ENCODE measurements at places on chromosomes 3 and 15. TPM values are rescaled to one million over a fixed set of nuclear protein-coding genes. Genes with fewer than 3 reads are reported as not detected.
A peak's percentile ranks its signal among the peaks of the same experiment; 100 is the strongest.

The AHSG gene
- polyA plus RNA-seq: not detected

The PIGBOS1 gene
- polyA plus RNA-seq: 19.7 TPM

The KBTBD8 gene
- 1.9 TPM for polyA plus RNA-seq

The SPESP1 gene
- 5.7 TPM for polyA plus RNA-seq

- DNase-seq: no peak
Measured at GRCh38 chr15:63933522-63933921, 99.8 kb upstream of the HERC1 start.

DNA sequence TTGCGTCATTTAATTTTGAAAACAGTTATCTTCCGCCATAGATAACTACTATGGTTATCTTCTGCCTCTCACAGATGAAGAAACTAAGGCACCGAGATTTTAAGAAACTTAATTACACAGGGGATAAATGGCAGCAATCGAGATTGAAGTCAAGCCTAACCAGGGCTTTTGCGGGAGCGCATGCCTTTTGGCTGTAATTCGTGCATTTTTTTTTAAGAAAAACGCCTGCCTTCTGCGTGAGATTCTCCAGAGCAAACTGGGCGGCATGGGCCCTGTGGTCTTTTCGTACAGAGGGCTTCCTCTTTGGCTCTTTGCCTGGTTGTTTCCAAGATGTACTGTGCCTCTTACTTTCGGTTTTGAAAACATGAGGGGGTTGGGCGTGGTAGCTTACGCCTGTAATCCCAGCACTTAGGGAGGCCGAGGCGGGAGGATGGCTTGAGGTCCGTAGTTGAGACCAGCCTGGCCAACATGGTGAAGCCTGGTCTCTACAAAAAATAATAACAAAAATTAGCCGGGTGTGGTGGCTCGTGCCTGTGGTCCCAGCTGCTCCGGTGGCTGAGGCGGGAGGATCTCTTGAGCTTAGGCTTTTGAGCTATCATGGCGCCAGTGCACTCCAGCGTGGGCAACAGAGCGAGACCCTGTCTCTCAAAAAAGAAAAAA lies 1.2 kb downstream of the B2M start:
- DNase-seq: peak; percentile 50

GRCh38 chr3:178808748-178809147 lies 262.9 kb downstream of the ZMAT3 start:
- no peak for DNase-seq

- no peak for DNase-seq
Measured at GRCh38 chr3:13828501-13829265, 51.2 kb downstream of the WNT7A start.

DNA sequence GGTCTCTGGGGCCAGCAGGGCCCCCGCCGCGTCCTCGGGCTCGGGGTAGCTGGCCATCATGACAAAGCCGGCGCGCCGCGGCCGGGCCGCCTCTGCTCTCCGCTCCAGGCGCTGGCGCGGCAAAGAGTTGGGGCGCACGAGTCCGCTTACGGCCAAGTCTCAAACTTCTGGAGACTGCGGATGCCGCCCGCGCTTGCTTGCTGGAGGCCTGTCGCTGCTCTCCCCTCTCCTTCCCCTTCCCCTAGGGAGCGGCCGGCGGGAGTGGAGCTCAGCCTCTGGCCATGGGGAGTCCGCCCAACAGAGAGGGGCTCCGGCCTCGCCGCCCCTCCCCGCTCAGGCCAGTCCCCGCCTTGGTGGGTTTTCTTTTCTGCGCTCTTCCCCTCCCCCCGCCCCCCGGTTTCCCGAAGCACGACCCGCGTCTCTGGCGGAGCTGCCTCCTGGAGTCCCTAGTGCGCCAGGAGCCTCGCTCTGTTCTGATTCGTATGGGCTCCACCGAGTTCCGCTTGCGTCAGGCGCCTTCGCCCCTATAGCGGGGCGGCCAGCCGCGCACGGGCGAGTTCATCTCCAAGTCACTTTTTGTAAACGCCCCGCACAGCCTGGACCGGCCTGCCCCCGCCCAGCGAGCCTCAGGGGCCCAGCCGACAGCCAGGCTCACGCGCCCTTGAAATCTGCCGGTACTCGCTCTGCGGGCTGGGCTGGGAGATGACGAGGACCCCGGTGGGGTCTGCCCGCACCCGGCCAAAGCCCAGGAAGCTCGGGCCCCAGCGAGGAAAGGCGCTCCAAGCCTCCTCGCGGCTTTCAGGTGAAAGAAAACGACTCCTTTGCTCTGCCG lies at the start of the genes FOXL2 and FOXL2NB:
Gene FOXL2 (minus strand): TSS at position 475 of the 832 bp plus-strand sequence. CDS start 415 bp downstream, at position 60.
Gene FOXL2NB (plus strand): TSS at position 555 of the 832 bp plus-strand sequence. CDS start 148 bp downstream, at position 703.
- no peak for DNase-seq

GRCh38 chr15:43208052-43209002 lies 12.5 kb downstream of the EPB42 start:
- DNase-seq: no peak

DNA sequence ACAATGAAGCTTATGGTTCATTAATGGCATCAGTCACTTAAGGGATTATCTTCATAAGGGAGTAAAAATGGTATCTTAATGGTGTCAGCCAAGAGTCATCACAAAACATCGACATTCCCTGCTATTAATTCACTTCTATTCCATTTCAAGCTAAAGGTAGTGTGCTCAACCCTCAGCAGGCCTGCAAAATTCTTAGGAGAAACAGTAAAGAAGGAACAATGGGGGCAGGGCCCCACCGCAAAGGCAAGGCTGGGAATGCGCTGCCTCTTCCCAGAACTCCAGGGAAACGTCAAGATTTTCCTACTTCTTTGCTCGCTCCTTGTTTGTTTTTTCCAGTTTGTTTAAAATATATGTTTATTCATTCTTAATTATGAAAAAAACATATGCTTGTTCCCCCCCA lies 187.3 kb upstream of the TSC22D2 start:
- DNase-seq: no peak

DNA sequence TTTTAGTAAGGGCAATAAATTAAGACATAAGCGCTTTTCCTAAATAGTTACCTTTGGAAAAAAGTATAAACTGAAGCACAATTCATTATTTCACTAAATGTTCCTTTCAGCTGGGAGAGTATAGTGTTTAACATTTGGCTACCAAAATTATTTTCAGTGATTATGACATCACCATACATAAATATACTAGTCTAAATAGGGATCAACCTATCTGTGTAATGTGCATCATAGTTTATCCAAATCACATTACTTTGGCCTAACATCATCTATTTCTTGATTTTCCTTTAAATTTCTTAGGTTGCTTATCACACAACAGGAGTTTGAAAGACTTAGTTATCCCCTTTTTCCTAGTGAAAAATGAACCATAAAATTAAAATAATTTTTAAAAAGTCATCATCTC lies 738.9 kb downstream of the ROBO1 start:
- peak; percentile 10 for DNase-seq

- DNase-seq: no peak
Measured at GRCh38 chr3:185971579-185971978, 33.8 kb upstream of the TRA2B start.
